Activated T-helper 17 cell treated with anti-CD3 and anti-CD28 coated beads, Interleukin-2, amount 50 U/mL, for 72 hours (primary cell): ENCODE measurements at places on chromosomes 7 and 10. TPM values are rescaled to one million over a fixed set of nuclear protein-coding genes. Genes with fewer than 3 reads are reported as not detected.

- H3K27ac ChIP-seq, result no peak overlapping the region
- no peaks in the 10 kb centered on the region for H3K36me3 ChIP-seq
- no peaks in the 10 kb centered on the region for H3K27me3 ChIP-seq
- no peak for ATAC-seq
These were observed 387.1 kb downstream of the IPMK start for GRCh38 chr10:57880446-57881227.

- H3K27ac ChIP-seq, result no peak overlapping the region
- H3K4me3 ChIP-seq, result no peak overlapping the region
- ATAC-seq, result no peak
- H3K27me3 ChIP-seq, result peaks cover 24% of the 10 kb centered on the region
- H3K36me3 ChIP-seq, result no peaks in the 10 kb centered on the region
These were observed 70.9 kb downstream of the GCC1 start for GRCh38 chr7:127514499-127514898.

The TMEM254 gene
- total RNA-seq, result 8.4 TPM

- no peaks in the 10 kb centered on the region for H3K27me3 ChIP-seq
- H3K4me3 ChIP-seq, result peak overlapping the region; percentile 57
- peak overlapping the region; percentile 26 for H3K27ac ChIP-seq
- peaks cover 23% of the 10 kb centered on the region for H3K4me1 ChIP-seq
These were observed 26.5 kb downstream of the LMTK2 start for GRCh38 chr7:98133181-98133580.

DNA sequence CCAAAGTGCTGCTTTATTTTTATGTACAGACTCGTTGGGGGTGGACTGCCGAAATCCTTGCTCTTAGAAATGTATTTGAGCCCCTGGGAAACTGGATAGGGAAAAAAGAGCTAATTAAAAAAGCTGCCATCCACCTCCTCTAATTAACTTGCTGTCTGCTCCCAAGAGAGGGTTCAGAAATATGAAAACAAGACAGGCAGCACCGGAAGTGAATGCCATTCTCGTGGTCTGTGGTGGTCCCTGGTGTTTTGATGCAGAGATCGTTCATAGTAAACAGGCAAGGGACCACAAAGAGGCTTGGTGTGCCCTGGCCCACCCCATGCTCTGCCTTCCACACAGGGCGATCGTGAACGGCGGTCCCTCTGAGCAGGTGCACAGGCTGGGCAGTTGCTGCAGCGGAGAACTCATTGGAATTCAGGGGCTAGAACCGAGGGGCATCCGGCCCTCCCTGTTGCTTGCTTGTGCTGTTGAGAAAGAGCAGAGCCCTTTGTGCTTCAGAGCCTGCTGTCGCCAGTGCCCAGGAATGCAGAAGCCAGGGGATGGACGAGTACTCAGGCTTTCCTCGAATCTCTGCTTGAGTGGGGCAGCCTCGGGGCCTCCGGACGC, 79.1 kb upstream of the BTBD16 start:
- H3K4me1 ChIP-seq, result no peaks in the 10 kb centered on the region
- no peaks in the 10 kb centered on the region for H3K36me3 ChIP-seq
- ATAC-seq, result no peak
- peaks cover 11% of the 10 kb centered on the region for H3K27me3 ChIP-seq
